Effector CD8-positive, alpha-beta T cell (primary cell): ENCODE measurements at places on chromosomes 7 and 10.

DNA sequence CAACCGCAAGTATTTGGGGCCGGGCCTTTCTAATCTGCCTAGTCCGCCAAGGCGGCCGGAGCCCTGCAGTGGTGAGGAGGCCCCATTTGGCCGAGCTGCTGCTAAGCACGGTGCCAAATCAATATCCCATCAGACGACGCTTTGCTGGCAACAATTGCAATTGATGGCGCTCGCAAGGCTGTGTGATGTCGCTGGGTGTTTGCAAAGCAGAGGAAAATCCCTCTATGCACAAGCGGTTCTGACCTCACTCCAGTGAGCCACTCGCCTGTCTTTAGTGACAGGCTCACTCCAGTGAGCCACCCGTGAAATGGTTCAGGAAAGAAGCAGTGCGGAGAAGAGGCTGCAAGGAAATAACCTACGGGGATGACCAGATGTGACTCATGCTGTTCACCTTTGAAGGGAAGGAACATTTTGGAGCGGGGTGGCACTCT, 18.3 kb upstream of the PDE1C start:
- DNase-seq = no peak

- DNase-seq = no peak
Observed at GRCh38 chr7:30027065-30027456, 559 bp upstream of the FKBP14 start.

GRCh38 chr7:99730238-99730810, 4.7 kb downstream of the CYP3A7 start:
- no peak for DNase-seq

GRCh38 chr7:30911561-30911969, at the start of gene AQP1:
Gene AQP1 (plus strand): TSS chr7:30911853. CDS start chr7:30911910, 57 bp downstream.
- DNase-seq = no peak

DNA sequence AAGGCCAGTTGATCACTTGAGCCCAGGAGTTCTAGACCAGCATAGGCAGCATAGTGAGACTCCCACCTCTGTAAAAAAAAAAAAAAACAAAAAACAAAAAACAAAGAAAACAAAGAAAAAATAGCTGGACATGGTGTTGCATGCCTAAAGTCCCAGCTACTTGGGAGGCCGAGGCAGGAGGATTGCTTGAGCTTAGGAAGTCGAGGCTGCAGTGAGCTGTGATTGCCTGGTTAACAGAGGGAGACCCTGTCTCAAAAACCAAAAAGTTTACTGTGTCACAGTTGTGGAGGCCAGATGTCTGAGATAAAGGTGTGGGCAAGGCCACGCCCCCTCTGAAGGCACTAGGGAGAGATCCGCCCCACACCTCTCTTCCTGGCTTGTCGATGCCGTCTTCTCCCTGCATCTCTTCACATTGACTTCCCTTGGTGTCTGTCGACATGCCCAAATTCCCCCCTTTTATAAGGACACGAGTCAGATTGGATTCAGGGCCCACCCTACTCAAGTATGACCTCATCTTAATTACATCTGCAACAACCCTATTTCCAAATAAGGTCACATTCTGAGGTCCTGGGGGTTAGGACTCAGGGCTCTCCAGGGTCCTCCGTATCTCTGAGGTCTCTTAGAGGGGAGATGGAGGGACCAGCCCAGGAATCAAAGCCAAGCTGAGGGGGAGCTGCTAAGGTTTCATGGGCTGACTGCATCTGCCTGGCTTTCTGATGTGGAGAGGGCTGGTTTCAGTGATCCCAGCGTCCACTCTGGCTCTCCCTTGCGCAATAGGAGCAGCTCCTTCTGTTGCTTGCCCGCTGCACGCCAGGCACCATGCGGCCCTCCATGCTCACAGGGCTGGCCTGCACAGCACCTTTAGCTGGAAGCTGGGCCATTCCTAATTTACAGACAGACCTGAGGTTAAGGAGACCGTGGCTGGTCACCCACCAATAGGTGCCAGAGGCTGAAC, 23.1 kb downstream of the AGAP3 start:
- DNase-seq = no peak

DNA sequence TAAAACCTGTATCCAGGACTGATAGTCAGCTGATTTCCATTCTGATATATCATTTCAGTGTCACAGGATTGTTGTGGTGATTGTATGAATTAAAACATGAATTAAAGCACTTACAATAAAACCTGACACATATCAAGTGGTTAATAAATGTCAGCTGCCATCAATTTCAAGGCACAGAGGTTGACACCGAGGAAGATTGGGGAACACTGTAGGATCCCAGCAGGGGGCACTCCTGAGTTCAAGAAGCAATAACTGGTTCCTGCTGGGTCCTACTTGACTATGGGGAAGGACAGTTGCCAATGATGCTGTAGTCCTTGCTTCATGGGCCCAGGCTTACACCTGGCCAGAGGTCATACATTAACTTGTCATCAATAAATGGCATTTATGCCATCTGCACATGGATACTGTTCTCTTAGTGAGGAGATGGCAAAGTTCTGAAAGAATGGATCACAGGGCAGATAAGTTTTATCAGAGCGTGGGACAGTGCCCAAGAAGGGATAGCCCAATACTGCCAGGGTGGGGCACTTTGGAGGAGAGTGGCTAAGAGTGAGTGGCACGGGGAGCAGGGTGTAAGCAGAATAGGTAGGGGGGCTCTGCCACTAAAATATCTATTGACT, 24.1 kb downstream of the FZD1 start:
- DNase-seq = no peak

DNA sequence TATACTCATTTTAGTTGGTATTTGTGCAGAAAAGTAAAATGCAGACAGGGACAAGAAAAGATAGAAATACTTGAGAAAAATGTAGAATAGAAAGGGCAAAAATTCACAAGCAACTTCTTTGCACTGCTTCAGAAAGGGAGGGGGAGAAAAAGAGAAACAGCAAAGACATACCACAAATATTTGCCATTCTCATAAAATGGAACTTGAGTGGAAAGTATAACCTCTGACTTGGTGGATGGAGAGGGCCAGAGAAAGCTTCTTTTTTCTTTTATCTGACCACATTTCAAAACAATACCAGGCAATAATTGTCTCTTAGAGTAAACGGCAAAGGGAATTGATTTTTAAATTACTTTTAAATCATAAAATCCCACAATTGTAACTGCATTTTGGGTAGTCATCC, 35.8 kb upstream of the TRUB1 start:
- DNase-seq = no peak

GRCh38 chr7:111485701-111486380, 76.5 kb downstream of the IMMP2L start:
- no peak for DNase-seq

DNA sequence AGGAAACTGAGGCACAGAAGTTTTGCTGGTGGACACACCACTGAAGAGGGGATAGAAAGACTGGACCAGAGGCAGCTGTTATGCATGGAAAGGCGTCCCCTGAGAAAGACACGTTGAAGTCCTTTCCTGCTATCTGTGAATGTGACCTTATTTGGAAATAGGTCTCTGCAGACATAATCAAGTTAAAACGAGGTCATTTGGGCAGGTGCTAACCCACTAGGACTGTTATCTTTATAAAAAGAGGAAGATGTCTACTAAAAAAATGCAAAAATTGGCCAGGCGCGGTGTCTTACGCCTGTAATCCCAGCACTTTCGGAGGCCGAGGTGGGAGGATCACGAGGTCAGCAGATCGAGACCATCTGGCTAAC, 31.6 kb downstream of the ELMO1 start:
- DNase-seq = no peak

GRCh38 chr10:122981066-122981464, 864 bp downstream of the PSTK start:
- DNase-seq = no peak
